CD4-positive, alpha-beta T cell treated with Interleukin-21 for 1 hour (primary cell): ENCODE measurements at places on chromosomes 2 and 18.

DNA sequence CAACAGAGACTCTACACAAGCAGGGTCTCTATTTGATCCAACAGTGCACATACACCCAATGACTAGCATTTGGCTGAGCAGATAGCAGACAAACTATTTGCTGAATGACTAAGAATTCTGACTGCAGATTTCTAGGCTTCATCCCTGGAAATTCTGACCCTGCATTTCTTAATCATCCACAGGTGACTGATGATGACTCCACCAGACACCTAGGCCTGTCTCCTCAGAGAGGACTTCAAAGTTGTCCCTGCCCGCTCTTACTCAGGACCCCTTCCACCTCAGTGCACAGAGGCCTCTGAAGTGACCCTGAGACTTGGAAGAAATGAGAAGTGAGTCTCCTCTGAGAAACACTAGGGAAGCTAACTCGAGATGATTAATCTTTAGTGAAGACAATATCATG is 51.3 kb downstream of the SEPTIN10 start:
- DNase-seq: no peak

DNA sequence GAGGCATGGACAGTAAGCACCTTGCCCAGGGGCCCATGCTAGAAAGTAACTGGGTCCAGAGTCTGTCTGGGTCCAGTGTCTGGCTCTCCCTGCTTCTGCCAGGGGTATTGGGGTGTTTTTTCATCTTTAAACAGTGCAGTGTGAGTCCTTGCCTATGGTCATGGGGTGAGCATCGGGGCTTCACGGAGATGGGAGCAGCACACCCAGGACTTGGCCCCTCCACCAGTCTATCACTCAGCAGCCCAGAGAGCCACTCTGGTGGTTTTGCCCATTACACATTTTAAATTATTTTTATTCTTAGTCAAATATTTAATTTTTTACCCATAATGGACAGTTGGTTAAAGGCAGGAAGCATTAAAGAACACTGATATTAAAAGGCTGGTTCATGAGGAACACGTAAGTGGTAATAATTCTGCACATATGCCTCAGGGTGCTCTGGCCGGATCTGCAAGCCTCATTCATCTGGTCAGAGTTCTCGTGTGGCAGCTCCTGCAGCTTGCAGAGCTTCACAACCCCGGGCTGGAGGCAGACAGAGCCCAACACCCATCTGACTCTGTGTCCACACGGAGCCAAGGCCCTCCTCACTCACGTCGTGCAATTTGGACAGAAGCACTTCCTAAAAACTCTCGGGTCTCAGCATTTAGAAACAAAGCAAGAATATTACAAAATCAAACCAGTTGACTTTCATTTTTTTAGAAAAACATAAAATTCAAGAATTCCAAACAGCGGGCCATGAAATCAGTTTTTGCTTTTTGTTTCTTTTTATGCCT is 204.1 kb downstream of the CTIF start:
- no peak for DNase-seq

DNA sequence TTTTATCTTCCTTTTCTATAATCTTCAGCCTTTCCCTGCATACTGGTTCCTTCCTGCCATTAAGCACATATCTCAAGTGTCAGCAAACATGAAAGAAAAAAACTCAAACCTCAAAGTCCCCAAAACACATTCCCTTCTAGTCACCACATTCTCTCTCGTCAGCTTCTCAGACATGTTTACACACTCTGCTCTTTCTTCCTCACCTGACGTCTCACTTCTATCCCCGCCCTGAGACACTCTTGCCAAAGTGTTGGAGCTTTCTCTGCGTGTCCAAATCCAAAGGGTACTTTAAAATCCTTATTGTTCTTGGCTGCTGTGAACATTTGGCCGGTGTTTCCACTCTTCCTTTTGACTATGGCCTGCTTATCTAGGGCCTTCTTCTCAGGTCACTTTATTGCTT is 47.9 kb downstream of the SOX11 start:
- DNase-seq: no peak

DNA sequence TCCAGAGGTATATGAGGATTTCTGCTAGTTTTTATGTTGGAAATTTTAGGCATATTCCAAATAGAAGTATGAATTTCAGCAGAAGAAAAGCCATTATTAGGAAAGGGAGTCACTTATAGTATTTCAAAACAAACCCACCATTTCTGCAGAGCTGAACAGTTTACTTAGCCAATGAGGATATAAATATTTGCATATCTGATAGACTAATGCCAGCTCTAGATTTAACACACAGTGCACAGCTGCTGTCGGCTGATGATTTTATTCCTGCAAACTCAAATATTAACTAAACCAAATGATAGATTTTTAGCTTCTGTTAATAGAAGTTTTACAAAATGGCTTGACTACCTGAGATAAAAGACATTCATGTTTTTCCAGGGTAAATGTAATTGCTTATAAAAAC is 375.8 kb upstream of the FANCL start:
- DNase-seq: no peak

DNA sequence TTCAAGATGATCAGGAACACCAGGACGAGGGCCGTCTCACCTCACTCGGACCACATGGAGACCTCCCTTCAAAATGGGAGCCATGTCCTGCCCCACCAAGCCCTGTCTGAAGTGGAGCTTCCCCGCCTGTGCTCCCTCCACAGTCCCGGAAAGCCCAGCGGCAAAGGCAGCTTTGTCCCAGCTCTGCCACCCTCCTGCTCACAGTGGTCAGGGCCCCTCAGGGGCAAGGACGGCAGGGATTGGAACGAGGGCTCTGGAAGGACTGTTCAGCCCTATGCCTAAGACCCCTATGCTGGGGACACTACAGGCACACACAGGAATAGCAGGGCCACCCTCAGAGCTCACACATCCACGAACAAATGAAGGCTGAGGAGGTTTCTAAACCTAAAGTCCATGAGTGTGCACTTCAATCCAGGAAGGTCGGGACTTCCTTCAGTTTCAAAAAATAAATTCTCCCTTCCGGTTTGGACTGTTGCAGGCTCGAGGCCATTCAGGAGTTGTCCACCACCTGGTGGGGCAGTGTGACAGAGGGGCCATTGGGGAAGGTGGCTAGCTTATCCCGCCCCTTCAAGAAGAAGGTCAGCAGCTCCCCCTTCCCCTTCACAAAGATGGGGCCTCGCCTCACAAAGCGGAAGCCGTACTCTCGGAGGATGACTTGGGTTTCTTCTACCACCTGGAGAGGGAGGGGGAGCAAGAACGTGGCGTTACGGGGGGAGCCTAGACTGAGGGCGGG is 26.4 kb downstream of the CENPO start:
- no peak for DNase-seq

GRCh38 chr2:1055014-1055595 is 104.5 kb downstream of the SNTG2 start:
- no peak for DNase-seq

DNA sequence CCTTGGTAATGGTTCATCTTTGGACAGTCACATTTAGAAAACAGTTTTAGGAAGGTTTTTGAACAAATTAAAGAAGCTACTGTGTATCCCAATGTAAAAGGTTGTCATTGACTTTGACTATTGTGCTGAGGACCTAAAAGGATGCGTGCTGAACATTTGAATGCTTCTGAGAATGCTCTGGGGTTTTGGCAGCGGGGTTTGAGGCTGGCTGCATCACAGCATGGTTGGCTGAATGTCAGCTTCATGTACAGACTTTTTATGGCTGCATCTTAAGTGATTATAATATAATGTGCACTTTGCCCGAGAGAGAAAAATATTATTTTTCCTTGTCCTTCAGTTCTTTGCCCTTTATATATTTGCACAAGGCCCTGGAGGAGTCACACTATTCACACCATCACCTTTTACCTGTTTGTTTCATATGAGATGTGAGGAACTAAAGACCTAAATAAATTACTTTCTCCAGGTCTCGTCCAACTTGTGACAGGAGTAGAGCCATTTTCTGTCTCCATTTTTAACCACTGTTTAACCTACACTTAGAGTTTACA is 125.9 kb downstream of the CCDC85A start:
- DNase-seq: no peak

- no peak for DNase-seq
Observed at GRCh38 chr18:71374294-71375000, 1085.6 kb downstream of the SOCS6 start.

- peak; percentile 30 for DNase-seq
Observed at GRCh38 chr2:9552219-9553178, 3.1 kb downstream of the ADAM17 start.

DNA sequence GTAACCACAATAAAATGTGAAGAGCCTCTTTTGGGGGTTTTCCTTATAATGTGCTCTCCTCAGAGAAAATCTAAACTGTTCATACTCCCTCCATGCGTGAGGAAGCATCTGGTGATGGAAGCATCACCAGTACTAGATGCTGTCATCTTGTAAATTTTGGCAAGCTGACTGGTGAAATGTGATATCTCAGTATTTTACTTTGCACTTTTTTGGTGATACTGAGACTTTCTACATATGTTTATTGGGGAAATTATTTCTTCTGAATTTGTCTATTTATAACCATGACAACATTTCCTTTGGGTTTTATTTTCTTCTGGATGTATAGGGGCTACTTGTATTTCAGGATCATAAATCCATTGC is 95.9 kb upstream of the DLGAP1 start:
- DNase-seq: no peak

GRCh38 chr18:51405683-51406477 is 208.4 kb upstream of the MEX3C start:
- DNase-seq: no peak

- DNase-seq: no peak
Observed at GRCh38 chr18:5162111-5162510, 34.9 kb downstream of the AKAIN1 start.

- DNase-seq: peak; percentile 73
Observed at GRCh38 chr2:26346454-26347053, at the start of gene ADGRF3. Gene ADGRF3, minus strand, starts transcription at chr2:26346789. Its CDS starts 555 bp downstream, at chr2:26346234.

DNA sequence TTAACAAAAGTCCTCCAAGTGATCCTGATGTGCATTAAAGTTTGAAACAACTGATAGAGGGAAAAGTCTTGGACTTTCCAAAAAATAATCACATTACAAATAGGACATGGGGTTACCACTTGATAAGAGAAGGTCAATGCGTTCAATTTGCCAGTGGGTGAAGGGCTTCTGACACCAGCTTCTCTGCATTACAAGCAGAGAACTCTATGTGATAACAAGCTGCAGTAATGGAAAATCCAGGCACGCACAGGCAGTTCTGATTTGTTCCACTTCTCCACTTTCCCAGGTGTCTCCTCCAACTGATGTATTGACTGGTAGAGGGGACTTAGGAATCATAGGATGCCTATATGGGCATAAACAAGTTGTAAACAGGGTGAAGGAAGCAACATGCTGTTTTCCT is 234.0 kb upstream of the MGAT5 start:
- no peak for DNase-seq

- no peak for DNase-seq
Observed at GRCh38 chr2:58633613-58634365, 392.7 kb upstream of the FANCL start.

DNA sequence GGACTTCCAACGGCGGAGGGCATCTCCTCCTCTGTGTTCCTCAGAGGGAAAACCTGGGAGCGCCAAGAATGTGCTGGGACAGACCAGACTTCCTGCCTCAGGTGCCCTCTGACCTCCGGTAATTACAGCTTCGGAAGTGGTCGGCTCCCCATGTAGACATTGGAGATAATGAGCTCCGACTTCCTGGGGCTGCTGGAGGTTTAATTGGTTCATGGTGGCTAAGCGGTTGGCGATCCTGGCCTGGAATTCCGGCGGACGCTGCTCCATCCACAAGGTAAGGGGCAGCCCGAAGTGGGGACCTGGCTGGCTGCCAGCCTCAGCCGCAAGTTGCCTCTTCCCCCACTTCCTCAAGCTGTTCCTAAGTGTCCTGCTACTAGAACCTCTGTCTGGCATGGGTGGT is 83.2 kb upstream of the EPC2 start:
- DNase-seq: no peak

GRCh38 chr2:18065249-18065648 is 186.8 kb downstream of the KCNS3 start:
- DNase-seq: no peak

GRCh38 chr2:109711230-109712122 is 82.6 kb upstream of the RGPD5 start:
- no peak for DNase-seq

DNA sequence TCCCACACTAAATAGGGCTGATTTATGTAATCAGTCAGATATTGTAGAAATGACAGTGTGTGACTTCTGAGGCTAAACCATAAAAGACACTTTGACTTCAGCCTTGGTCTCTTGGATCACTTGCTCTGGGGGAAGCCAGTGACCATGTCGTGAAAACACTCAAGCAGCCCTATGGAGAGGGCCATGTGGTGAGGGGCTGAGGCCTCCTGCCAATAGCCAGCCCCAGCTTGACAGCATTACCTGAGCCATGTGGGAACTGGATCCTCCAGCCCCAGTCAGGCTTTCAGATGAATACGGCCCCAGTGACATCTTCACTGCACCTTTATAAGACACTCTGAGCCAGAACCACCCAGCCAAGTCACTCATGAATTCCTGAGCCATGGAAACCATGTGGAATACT is 20.8 kb downstream of the TNS1 start:
- no peak for DNase-seq

DNA sequence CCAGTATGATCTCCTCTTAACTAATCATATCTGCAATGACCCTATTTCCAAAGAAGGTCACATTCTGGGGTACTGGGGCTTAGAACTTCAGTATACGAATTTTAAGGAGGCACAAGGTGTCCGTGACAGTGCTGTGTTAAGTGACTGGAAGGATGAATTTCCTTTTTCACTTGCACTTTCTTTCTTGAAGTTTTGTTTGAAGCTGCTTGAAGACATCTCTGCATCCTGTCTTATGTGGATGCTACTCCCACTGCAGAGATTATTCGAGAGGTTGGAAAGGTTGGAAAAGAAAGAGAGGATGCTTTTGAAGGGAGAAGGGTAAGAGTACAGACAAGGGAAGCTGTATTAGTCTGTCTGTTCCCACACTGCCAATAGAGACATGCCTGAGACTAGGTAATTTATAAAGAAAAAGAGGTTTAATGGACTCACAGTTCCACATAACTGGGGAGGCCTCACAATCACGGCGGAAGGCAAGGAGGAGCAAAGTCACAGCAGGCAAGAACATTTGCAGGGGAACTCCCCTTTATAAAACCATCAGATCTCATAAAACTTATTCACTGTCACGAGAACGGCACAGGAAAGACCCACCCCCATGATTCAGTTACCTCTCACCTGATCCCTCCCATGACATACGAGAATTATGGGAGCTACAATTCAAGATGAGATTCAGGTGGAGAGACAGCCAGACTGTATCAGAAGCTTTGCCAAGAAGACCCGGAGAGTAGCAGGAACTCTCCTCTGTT is 3.6 kb upstream of the RNF144A start:
- DNase-seq: peak; percentile 49
